ENCODE measurements at places on chromosomes 12 and 14.

- no peak for DNase-seq
Measured at GRCh38 chr12:67692135-67692534, 43.6 kb downstream of the DYRK2 start.

- DNase-seq, result no peak
Measured at GRCh38 chr14:35159742-35160409, 37.5 kb downstream of the PRORP start.

GRCh38 chr14:63902375-63902976 lies 49.7 kb downstream of the SYNE2 start:
- no peak for DNase-seq

DNA sequence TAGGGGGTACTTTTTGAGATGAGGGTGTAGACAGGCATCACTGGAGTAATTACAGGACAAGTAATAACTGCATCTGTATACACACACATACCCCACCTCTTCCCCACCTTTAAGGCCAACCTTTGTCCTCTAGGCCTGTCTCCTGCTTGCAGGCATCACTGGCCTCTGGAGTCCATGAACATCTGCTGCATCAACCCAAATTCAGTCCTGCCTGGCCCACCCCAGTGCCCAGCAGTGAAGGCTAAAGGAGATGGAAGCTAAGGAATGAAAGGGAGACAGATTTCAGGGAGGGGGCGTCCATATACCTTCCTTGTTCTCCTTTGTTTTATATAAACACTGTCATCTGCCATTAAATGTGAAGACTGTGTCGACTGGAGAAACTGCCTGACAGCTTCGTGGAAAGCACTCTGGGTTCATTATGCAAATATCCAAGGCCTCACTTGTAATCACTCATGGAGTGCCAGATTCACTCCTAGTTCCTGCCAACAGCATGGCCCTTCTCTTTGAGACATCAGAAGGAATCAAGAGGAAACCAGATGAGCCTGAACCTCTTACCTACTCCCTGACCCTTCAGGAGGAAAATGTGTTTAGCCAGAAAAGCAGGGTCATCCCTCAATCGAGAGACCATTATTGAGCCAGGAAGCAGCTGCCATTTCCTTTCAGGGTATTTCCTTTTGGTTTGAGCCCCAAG lies 64.4 kb downstream of the SERPINA3 start:
- no peak for DNase-seq

GRCh38 chr12:70920251-70920851 lies at the start of gene PTPRR:
TSS of gene PTPRR (minus strand) at chr12:70920738. CDS start at chr12:70920390, 348 bp downstream.
- no peak for DNase-seq

DNA sequence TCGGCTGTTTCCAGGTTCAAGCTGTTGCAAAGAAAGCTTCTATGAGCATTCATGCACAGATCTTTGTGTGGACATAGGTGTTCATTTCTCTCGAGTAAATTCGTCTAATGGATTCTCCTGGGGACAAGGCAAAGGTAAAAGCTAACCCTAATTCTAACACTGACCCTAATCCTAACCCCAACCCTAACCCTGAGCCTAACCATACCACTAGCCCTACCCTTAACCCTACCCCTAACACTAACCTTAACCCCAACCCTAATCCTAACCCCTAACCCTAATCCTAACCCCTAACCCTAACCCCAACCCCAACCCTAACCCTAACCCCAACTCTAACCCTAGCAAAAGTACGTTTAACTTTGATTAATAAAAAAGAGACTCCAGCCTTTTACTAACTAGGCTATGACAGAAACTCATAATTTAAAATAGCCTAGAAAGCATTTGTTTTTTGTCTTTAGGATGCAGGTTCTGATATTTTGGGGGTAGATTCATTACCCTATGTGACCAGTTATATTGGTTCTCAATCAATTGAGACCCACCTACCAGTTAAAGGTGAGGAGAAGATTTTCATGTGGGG lies 27.6 kb upstream of the RFLNA start:
- DNase-seq, result no peak

- DNase-seq, result no peak
Measured at GRCh38 chr12:80377140-80377794, 66.8 kb upstream of the PTPRQ start.

- no peak for DNase-seq
Measured at GRCh38 chr12:94725375-94726168, 75.2 kb upstream of the TMCC3 start.

GRCh38 chr14:82309199-82309598 lies 775.5 kb upstream of the SEL1L start:
- no peak for DNase-seq

All from iPS DF 19.7 (cell line).